ENCODE measurements at places on chromosomes 11 and 22.

DNA sequence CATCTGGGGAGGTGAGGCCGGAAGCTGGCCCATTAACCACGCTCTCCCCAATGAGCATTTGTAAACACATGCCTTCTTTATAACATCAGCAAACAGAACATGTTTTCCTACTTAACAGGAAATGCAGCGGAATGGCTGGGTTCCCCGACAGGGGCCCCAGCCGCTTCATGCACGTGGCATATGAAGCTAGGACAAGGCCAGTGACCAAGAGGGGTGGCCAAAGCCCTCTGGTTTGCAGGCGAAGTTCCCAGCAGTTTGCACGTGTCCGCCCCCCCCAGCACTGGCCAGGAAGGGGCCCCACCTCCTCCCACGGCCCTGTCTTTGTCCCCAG is 38.7 kb upstream of the LINC01488 start:
- DNase-seq: no peak

- no peak for DNase-seq
Observed at GRCh38 chr11:44813401-44813800, 86.6 kb downstream of the TSPAN18 start.

DNA sequence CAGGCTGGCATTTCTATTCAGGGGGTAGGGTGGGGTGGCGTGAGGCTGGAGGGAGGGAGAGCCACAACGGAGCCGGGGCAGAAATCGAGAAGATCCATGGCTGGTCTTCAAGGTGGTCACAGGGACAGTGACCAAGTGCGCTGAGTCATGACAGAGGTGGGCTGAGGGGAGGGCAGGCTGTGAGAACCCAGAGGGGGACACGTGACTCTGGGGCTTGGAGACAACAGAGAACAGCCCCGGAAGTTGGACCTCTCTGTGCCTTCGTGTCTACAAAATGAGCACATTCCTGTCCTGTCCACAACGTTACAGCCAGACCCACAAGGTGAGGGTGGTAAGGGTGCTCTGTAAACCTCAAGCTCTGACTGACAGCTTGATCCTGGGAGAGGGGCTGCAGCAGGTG is 35.1 kb upstream of the ARFGAP3 start:
- no peak for DNase-seq

- DNase-seq: no peak
Observed at GRCh38 chr11:12705874-12706273, 31.7 kb downstream of the TEAD1 start.

- no peak for DNase-seq
Observed at GRCh38 chr22:44754998-44755397, 2.6 kb downstream of the ARHGAP8 start.

DNA sequence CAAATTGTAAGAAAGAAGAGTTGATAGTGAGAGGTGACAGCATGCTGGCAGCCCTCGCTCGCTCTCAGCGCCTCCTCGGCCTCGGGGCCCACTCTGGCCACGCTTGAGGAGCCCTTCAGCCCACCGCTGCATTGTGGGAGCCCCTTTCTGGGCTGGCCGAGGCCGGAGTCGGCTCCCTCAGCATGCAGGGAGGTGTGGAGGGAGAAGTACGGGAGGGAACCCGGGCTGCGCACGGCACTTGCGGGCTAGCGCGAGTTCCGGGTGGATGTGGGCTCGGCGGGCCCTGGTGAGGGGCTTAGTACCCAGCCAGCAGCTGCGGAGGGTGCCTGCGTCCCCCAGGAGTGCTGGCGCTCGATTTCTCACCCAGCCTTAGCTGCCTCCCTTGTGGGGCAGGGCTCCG is 539.7 kb upstream of the CCDC179 start:
- no peak for DNase-seq

DNA sequence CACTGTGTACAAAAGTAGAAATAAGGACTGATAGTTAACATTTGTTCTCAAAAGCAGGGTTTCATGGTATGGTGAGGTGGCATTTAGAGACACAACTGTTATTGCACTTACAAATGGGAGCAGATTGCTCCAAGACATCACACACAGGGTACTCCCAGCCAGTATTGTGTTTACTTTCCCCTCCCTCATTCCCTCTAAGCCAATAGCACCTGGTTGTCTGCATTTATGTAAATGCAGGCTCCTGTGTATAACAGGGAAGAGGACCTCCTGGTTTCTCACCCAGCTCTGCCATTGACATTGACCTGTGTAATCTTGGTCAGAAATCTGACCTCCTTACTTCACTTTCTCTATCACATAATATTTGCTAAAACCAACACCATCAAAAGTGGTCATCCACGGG is 154.4 kb downstream of the NAV2 start:
- DNase-seq: no peak

DNA sequence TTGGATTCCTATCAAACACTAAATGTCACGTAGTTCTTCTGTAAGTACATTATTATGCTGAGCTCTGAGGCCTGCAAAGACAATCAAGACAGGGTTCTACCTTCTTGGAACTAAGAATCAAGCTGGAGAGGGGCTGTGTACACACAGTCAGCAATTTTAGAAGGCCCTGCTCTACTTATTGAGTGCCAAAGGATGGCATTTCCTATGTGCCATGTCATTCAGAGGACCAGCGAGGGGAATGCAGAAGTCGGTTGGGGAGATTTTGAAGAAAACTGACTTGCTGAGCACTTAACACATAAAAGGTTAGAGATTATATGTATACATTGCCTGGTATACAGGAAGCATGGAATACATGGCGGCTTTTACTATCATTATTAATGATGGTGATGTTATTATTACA is 5.3 kb downstream of the SLC37A2 start:
- DNase-seq: no peak

- no peak for DNase-seq
Observed at GRCh38 chr22:35131525-35132000, 65.6 kb downstream of the ISX start.

DNA sequence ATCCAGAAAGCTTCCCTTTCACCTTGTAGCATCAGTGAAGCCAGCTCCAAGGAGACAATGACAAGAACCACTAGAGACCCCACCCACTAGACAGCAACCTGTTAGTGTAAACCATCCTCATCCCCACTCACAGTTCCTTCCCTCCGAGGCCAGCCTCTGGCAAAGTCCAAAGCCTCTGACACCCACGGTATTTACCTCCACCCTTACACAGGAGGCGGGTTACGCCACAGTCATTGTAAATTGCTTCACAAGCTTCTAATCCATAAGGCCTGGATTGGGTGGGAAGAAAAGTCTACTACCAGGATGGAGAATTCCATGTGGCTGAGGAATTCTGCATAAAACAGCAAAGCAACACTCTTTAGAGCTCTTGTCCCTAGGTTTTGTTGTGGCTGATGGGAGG is 287.4 kb downstream of the BUD13 start:
- no peak for DNase-seq

- DNase-seq: no peak
Observed at GRCh38 chr22:46652081-46652846, 32.1 kb downstream of the GRAMD4 start.

DNA sequence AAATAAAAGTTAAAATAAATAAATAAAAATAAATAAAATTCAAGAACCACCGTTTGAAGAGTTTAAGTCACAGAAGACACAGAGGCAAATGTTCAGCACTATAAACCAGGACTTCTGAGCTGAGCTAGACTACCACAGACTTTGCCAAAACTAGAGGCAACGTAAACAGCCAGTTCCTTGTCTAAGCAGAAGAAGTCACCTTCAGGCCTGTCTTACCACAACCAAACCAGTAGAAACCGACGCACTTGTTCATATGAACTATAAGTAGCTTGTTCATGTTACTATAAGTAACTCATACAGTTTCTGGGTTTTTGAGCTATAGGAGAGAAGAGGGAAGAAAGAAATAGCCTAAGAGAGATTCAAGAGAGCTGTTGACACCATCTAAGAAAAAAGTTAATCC is 48.3 kb downstream of the NNMT start:
- no peak for DNase-seq

DNA sequence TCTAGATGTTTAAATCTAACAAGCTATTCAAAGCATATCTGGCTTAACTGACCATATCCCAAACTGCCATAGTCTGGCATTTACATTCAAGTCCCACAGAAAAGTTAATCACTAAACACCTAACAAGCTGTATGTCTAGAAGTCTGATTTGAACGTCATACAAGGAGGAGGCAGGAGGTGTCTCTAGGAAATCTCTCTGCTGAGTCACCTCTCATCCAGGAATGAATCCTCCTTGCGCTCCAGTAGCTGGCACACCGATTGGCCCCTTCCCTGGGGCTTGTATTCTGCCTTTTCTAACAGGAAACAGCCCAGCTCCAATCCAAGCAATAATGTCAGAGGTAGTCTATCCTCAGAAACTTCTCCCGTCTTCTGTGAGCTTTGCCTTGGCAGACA is 31.8 kb downstream of the FEZ1 start:
- DNase-seq: no peak

DNA sequence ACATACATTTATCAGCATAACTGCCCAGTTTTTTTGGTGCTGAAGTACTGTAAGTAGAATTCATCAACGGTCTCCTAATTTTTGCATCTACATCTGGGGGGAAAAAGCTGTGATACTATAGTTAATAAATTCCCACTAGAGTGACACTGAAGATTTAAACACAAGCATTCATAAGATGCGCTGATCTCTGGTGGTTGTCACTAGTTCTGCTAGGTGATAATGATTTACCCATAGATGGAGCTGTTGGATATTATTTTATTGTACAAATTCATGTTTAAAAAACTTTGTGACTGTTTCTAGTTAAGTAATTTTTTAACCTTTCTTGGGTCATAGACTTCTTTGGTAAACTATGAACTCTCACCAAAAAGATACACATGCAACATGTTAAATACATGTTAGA is 106.6 kb downstream of the EMSY start:
- no peak for DNase-seq

- no peak for DNase-seq
Observed at GRCh38 chr22:44740307-44740706, 12.1 kb upstream of the ARHGAP8 start.

- DNase-seq: no peak
Observed at GRCh38 chr22:46574993-46575910, 37.8 kb upstream of the CELSR1 start.

- DNase-seq: no peak
Observed at GRCh38 chr11:86814775-86815174, 14.4 kb downstream of the PRSS23 start.

- DNase-seq: no peak
Observed at GRCh38 chr11:115505175-115505574, 960 bp upstream of the CADM1 start.

GRCh38 chr22:46078241-46079092 is 71.9 kb upstream of the PPARA start:
- no peak for DNase-seq

DNA sequence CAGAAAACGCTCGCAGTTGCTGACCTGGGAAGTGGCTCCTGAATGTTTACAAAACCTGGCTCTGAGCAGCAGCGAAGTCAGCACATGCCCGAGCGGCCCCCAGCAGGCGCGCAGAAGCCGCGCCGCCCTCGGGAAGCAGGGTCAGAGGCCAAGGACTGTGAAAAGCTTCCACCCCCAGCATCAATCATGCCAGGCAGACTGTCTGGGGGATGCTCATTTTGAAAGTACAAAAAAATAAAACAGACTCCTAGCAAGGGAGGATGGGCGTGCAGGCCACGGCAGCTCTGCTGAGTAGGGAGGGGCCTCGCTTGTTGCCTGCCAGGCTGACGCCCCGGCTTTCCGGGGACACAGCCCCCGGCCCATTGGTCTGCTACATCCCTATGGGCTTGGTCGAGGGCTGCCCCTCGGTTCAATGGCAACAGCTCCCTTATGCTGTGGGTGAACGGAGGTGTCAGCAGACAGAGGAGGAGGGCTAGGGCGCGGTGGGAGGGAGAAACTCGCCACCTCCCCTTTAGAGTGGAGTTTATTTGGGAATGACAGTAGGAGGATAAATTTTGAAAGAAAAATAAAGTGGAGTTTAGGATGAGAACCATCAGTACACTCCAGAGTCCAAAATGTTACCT is 37.7 kb upstream of the GNB1L start:
- no peak for DNase-seq

- no peak for DNase-seq
Observed at GRCh38 chr11:12298610-12299009, 78.8 kb upstream of the PARVA start.

DNA sequence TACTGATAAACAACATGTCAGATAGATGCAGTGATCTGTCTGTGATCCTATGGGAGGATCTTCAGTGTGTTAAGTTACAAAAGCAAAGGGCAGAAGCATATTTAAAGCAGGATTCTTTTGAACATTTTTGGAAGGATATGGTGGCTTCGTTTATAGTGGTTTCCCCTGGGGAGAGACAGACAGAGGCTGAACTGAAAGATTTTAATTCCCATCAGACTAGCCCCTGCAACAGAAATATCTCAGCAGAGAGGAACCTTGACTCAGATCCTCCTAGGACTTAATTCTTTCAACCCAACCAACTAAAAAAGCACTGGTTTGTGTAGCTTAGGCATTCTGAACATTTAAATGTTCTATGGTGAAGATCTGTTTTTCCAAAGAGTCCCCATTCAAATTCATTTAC is 5.7 kb downstream of the CLTCL1 start:
- no peak for DNase-seq

DNA sequence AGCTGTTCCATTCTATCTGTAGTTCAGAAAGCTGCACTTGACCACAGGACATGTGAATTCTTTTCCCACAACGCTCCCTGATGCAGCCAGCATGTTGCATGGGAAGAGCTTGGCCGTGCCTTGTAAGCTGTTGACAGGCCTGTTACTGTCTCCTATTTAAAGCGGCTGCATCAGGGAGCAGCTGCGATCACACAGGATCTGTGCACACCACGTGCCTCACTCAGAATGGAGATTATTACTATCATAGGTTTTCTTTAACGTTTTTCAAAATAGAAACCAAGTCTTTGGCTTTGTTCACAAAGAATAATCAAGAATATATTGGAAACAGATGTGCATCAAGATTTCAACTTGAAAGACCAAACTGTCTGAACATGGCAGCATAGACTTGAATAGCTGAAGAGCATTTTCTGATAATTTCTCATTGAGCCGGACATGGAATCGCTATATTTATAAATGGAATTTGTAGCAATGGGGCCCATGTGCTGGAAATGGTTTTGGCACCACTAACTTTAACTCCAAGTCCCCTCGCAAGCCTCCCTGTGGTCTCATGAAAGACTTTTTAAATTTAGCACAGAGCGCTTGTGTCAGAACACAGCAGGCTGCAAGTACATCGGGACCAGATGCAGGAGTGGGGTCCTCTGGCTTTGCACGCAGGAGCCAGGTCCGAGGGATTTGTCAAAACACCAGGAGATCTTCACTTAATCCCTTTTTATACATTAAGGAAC is 40.8 kb upstream of the MYO18B start:
- no peak for DNase-seq

GRCh38 chr11:23370580-23371275 is 510.5 kb upstream of the CCDC179 start:
- no peak for DNase-seq

GRCh38 chr11:12421386-12421785 is 44.0 kb downstream of the PARVA start:
- no peak for DNase-seq

- no peak for DNase-seq
Observed at GRCh38 chr11:1871531-1871930, 18.6 kb downstream of the LSP1 start.

- DNase-seq: no peak
Observed at GRCh38 chr11:72872012-72872411, 57.8 kb downstream of the ATG16L2 start.

GRCh38 chr11:94586546-94586945 is 19.4 kb downstream of the PIWIL4 start:
- DNase-seq: no peak

GRCh38 chr22:34588871-34589545 is 476.9 kb upstream of the ISX start:
- DNase-seq: no peak

All from amniotic stem cell (primary cell).